ENCODE measurements at places on chromosomes 4 and X. TPM values are rescaled to one million over a fixed set of nuclear protein-coding genes. Genes with fewer than 3 reads are reported as not detected.

PTPN13 gene
- total RNA-seq: 5.5 TPM

DNA sequence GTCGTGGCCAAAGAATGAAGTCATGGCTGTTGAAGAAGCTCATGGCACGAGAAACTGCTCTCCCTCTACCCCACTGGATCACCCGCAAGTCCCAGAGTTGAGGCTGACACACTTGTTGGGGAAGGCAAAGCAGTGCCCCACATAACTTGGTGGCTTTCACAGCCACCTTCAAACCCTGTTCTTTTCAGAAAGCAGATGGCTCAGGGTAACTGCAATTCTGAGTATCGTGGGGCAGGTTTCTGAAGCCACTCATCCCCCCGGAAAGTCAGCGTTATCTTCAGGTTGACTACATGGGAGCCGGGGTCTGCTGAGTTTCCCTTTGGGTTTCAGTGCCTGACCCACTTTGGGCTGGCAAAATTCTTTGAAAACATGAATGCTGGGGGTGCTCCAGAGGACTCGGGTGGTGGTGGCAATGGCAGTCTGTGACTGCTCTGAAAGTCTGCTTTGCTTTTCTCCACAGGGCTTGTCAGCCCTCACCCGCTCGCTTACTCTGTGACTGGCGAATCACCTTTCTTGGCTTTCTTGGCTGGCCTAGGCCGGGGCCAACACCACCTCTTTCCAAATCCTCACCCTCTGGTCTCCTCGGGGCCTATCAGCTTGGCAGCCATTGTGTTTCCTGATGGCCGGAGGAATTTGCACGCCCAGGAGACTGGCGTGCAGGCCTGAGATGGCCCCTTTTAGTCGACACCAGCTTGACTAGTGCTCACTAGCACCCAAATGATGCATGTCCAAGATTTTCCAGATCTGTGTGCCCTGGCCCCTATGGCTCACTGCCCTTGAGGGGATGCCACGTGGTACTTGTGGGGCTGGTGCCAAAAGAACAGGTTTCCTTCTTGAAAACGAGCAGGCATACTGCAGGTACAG is 7.3 kb downstream of the PPP1R3F start:
- DNase-seq: no peak

DNA sequence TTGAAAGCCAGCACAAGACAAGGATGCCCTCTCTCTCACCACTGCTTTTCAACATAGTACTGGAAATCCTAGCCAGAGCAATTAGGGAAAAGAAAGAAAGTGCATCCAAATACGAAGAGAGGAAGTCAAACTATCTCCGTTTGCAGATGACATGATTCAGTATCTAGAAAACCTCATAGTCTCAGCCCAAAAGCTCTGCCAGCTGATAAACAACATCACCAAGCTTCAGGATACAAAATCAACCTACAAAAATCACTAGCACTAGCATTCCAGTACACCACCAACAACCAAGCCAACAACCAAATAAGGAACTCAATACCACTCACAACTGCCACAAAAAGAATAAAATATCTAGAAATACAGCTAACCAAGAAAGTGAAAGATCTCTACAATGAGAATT is 38.6 kb downstream of the COX7B2 start:
- no peak for DNase-seq

DNA sequence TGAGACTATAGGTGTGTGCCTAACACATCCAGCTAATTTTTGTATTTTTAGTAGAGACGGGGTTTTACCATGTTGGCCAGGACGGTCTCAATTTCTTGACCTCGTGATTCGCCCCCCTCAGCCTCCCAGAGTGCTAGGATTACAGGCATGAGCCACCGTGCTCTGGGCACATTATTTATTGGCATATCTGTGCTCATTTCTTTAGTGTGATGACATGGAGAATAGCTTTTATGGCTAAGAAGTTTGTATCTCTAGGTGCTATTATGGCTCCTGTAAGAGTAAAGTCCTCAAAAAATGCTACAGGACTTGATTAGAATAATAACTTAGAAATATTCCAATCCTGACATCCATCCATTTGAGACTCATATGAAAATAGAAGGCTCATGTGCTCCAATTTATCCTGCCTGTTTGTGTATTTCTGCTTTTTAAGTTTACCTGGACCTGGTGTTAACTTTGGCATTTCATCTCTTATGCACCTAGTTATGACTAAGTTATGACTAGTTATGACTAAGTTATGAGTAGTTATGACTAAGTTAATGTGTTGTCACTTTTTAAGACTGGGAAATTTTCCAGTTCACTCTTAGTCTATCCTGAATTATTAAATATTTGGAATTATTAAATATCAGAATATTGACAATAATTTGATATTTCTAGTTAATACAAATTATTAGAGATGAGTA is 36.4 kb upstream of the UNC5C start:
- DNase-seq: no peak

PPEF2 gene
- total RNA-seq: not detected

DNA sequence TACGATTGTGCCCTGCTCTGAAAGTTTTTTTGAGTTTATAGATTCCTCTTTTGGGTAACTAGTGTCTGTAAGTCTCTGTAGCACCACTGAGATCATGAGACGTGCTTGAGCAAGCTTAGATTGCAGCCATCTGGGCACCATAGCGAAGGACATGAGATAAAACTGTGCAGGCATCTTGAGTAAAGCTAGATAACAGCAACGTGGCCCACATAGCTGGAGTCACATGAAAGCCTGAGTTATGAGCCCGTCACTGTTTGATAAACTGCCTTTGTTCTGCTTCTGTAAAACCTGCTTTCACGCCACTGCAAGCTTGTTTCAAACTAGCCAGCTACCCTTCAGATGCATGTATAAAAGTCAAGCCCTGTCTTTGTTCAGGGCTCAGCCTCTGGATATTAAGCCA is 359.1 kb upstream of the CXorf51A start:
- DNase-seq: no peak

CXCL6 gene
- 1.5 TPM for total RNA-seq

- DNase-seq: peak; percentile 21
These were observed 45.2 kb downstream of the PHKA2 start for GRCh38 chrX:18938710-18939109.

- DNase-seq: no peak
These were observed 27.2 kb upstream of the JAKMIP1 start for GRCh38 chr4:6227412-6228157.

- no peak for DNase-seq
These were observed 9.8 kb upstream of the CISD2 start for GRCh38 chr4:102858828-102859464.

All from MG63 (cell line).